ENCODE measurements at places on chromosomes 13 and 19. TPM values are rescaled to one million over a fixed set of nuclear protein-coding genes. Genes with fewer than 3 reads are reported as not detected.

Gene ILF3
- polyA plus RNA-seq = 147 TPM

Gene ONECUT3
- polyA plus RNA-seq = 0.04 TPM

Gene KLK1
- 0.56 TPM for polyA plus RNA-seq

Gene DPRX
- 0.24 TPM for polyA plus RNA-seq

Gene CEACAM16
- polyA plus RNA-seq = 0.37 TPM

Gene PSG11
- polyA plus RNA-seq = 0.83 TPM

Gene HCST
- 4.7 TPM for polyA plus RNA-seq

Gene OR7D2
- 0.04 TPM for polyA plus RNA-seq

- DNase-seq = no peak
These were observed 125.2 kb downstream of the POU4F1 start for GRCh38 chr13:78478183-78478582.

DNA sequence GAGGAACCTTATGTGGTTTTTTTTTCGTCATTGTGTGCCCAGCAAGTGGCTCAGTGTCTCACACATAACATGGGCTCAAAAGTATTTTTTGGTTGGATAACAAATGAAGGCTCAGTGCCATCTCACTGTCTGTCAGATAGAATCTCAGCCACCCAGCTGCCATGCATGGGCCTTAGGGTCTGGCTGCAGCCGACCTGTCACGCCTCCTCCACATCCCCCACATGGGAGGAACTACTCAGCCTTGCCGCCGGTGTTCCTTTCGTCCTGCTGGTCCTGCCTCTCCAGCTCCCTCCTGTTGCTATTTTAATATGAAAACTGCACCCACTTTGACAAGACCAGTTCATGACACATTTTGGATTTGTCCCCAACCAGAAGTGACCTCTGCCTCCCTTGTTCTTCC lies 121.2 kb downstream of the SHISA2 start:
- DNase-seq = no peak

DNA sequence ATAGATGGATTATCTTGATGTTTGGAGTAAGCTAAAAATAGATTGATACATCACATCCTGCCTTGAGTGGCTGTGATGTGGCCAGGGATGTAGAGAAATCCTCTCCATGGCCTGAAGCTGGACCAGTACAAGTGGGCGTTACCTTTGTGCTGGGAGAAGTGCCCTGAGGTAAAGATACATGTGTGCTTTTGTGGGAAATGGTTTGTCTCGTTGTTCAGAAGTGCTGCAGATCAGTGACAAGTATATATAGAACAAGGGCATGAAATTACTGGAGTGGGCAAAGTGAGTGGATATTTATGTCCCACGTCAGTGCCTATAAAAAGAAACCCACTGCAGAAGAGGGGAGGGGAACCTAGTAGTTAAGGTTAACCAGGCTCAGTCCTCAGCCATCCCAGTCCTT lies 12.2 kb upstream of the ZNF304 start:
- no peak for DNase-seq

DNA sequence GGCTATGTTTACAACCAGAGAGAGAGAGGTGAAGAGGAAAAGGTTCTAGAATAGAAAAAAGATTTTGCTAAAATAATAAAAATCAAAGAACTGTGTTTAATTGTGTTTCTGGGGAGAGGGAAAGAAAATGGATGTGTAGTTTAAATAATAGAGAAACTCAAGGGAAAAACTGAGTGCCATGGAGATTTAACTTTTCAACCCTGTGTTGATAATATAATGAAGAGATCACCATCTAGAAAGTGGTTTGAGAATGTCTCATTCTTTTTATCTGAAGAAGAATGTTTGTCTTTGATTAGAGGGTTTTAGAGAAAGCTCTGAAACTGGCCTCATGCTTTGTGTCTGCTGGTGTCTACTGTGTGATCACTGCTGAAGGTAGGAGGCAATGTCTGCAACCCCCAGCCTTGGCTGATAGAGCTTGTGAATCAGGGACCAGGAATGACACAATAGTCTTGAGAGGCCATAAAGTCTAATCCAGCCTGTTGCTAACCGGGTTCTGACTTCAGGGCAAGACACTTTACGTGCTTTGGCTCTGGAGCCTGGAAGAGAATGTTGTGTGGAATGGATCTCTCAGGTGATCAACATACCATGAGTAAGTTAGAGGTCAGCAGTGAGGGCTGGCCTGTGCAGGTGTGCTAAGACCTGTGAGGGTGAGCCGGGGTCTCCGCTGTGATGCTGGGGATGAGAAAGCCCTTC lies 5.4 kb downstream of the COL4A2 start:
- no peak for DNase-seq

DNA sequence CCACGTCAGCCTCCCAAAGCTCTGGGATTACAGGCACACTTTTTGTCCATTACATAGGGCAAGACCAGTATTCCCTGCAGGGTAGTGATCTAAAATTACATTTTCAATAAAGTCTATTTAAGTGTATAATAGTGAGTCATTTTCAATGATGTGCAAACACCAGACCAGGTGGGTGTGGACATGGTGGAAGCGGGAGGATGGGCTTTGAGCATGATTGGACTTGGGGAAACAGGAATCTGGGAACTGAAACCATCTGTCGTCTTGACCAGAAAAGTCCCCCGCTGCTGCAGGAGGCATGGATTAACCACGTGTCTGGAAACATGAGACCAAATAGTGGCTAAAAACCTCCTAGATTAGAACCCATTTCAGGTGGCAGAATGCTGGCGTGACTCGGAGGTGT lies 4.9 kb downstream of the FXYD3 start:
- no peak for DNase-seq

DNA sequence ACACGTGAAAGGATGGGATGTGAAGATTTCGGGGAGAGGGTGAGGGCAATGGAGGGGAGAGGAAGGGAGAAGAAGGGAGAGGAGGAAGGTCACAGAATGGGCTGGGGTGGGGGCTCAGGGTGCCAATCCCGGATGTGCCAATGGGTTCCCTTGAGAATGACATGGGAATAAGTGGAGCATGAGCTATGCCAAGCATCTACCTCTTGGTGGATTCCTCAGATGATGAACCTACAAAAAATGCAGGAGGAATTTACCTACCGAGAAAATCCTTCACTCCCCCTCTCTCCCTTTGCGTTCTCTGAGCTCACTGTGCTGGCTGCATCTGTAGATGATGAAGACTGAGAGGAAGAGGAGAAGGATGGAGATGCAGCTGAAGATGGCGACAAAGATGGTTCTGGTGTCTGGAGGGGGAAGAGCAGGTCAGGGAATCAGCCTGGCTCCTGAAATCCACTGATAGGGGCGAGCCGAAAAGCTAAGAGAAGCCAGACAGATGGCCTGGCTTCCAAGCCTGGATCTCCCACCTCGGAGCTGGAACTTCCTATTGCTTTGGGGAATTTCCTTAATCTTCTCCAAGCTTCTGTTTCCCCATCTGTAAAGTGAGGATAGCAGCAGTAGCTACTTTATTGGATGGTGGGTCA lies 21.6 kb downstream of the VSTM1 start:
- DNase-seq = no peak

- DNase-seq = no peak
These were observed 34.1 kb downstream of the NFIX start for GRCh38 chr19:13029301-13029880.

DNA sequence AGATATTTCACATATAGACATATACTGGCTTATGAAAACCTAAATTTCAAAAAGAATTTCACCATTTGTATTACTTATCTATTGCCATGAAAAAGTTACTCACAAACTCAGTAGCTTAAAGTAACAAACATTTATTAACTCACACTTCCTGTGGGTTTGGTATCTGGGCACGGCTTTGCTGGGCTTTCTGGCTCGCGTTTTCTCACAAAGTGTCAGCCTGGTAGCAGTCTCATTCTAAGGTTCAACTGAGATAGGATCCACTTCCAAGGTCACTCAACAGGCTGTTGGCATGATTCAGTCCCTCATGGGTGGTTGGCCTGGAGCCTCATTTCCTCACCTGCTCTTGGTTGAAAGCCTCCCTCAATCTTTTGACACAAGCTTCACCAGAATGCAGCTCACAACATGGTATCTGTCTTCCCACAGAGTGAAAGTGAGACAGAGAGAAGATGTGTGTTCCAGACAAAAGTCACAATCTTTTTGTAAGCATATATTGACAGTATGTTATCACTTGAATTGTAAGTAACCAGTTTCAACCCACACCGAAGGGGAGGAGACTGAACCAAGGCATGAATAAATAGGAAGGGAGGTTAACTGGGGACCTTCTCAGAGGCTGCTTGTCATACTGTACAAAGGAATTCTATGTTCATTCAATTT lies 1065.8 kb upstream of the SPRY2 start:
- DNase-seq = no peak

GRCh38 chr13:28237944-28238343 lies 99.6 kb downstream of the PAN3 start:
- DNase-seq = no peak

GRCh38 chr13:98846521-98846920 lies 94.0 kb upstream of the SLC15A1 start:
- DNase-seq = no peak

DNA sequence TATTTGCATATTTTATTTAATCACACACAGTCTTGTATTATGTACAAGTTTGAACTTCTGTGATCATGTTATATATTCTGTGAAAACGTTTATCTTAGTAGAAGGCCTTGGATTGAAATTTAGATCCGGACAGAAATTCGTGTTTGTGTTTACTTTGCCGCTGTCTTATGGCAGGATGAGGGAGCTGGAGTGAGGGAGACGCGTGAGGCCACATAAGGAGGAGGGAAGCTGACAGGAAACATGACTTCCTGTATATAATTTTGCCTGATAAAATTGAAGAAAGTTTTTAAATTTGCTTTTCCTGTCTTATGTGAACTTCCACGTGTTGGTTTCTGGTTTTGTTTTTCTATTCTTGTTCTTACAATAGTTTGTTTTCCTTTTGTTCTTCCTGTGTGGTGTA lies 200.2 kb downstream of the MTUS2 start:
- no peak for DNase-seq

- no peak for DNase-seq
These were observed 65.4 kb upstream of the ARGLU1 start for GRCh38 chr13:106633321-106633720.

DNA sequence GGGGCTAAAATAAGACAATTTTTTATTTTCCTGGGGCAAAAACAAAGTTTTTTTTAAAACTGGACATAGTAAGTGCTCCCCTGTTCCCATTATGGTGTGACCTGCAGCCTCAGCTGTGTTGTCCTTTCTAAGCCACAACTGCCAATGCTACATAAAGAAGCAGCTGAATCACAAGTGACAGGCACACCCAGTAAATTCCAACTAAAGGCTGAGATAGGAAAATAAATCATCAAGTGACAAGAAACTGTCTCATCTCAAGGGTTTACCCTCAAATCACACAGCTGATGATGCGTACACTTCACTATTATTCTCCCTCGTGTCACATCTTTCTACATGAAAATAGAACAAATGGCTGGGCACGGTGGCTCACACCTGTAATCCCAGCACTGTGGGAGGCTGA lies 28.7 kb downstream of the STK24 start:
- DNase-seq = no peak

DNA sequence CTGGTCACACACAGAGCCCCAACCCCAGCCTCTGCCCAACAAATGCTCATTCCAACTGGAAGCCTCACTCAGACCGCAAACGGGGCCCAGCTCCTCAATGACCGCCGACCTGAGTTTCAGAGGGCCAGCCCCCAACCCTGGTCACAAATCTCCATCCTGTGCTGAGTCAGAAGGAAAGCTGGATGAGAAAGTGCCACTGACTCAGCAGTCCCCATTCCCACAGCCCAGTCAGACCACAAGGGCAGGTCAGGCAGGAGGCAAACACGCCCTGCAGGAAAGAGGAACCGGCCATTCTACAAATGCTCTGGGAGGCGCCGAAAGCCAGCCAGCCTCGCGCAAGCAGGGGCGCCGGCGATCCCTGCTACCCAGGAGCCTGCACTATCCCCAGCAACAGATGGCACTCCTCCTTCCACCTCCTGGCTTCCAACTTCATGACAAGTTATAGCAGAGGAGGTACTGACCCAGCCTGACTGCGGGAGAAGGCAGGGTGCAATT lies 14.1 kb upstream of the PRKD2 start:
- no peak for DNase-seq

DNA sequence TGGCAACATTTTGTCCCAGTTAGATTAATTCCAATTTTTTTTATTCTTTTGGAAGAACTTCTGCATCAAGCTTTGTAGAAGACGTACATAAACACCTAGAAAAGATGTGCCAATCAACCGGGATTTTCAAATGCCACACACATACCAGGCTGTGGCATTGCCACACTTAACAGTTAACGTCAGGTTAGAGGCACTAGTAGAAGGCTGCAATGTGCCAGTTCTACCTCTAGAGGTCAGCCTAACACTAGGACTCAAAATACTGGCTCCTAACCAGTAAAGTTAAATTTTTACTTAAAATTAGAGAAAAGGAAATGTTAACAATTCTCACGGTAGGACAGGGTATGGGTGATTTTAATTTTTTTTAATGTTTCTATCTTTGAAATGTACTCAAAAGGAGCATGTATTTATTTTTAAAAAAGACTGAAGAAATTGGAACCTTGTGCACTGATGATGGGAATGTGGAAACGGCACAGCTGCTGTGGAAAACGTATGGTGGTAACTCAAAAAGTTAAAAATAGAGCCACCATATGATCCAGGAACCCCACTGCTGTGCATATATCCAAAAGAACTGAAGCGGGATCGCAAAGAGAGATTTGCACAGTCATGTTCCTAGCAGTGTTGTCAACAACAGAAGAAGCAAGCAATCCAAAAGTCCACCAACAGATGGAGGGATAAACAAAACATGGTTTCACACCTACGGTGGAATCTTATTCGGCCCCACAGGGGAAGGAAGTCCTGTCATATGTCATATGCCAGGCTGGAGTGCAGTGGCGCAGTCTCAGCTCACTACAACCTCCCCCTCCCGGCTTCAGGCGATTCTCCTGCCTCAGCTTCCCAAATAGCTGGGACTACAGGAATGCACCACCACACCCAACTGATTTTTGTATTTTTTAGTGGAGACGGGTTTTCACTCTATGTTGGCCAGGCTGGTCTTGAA lies 30.3 kb downstream of the CRYL1 start:
- no peak for DNase-seq

DNA sequence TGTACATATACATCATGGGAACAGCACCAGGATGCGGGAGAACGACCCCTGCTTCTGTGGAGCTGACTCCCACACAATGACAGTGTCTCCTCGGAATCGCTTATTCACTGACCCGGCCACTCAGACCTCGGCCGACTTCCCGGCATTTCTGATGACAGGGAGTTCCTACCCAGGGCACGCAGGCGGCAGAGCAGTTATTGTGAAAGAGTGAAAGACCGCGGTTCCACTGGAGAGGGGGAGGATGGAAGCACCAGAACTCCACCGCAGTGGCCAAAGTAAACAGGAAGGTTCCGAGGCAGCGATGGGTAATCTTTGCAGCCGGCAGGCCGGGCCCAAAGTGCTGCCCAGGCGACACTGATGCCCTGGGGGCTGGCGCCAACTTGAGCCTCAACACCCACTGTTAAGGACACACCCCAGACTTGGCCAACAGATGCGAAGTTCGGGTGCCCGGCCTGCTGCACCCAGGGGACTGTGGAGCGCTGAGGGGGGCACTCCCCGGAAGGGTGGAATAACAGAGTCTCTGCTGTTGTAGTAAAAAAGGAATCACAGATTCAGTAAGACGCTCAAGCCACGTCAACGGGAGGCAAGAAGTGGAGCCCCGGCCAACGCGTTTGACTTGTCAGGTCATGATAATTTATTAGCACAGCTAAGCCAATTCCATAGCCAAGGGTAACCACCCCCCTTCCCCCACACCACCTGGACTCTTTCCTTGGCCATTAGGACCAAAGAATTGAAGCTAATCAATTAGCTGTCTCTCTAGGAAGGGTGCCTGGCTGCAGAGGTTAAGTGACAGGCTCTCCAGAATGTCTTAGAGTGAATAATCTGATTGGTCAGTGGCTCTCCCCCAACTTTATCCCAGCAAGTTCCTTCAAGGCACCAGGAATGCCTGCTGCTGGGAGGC lies 5.8 kb downstream of the MLLT1 start:
- DNase-seq = no peak
